ENCODE measurements at places on chromosomes 1 and 21.

GRCh38 chr21:38293113-38293512 is 36.3 kb downstream of the KCNJ15 start:
- peaks cover 1% of the 10 kb centered on the region for H3K27me3 ChIP-seq
- H3K4me3 ChIP-seq, result no peak overlapping the region
- H3K36me3 ChIP-seq, result no peaks in the 10 kb centered on the region
- DNase-seq, result no peak

- peaks cover 2% of the 10 kb centered on the region for H3K4me1 ChIP-seq
- no peak within 1 kb of the TSS for H3K4me3 ChIP-seq
- H3K36me3 ChIP-seq, result no peaks in the 10 kb centered on the region
- no peak for DNase-seq
- H3K27ac ChIP-seq, result no peak within 1 kb of the TSS
These were observed at the start of gene NHLH1 for GRCh38 chr1:160366731-160367515. Gene NHLH1 (plus strand): TSS chr1:160367071. CDS start chr1:160370732, 3,661 bp downstream.

DNA sequence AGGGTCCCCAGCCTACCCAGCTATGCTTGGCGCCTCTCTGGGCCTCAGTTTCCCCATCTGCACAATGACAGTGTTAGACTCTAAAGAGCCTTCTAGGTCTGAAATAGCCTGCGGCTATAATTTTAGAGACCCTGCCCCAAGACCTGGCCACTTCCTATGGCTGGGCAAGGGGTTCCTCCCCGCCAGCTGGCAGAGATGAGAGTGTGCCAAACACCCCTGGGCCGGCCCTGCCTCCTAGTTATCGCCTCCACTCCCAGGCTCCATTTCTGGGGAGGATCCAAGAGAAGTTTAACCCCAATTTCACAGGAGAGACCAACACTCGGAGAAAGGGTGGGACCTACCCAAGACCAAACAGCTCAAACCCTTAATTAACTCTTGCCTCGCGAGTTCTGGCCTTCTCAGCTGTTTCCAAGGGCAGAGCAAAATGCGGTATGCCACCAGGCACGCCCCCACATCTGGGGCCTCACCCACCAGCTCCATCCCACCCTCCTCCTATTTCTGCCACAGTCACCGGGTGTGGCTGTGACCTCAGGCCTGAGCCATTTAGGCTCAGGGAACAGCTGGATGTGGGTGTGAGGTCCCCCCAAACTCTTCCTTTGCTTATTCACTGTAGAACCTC is 35.7 kb downstream of the TTC39A start:
- H3K36me3 ChIP-seq, result no peaks in the 10 kb centered on the region
- peaks cover 11% of the 10 kb centered on the region for H3K4me1 ChIP-seq
- no peaks in the 10 kb centered on the region for H3K27me3 ChIP-seq
- H3K4me3 ChIP-seq, result no peak overlapping the region
- DNase-seq, result no peak

- DNase-seq, result no peak
- peaks cover 61% of the 10 kb centered on the region for H3K4me1 ChIP-seq
- H3K27ac ChIP-seq, result no peak overlapping the region
- no peaks in the 10 kb centered on the region for H3K27me3 ChIP-seq
- H3K36me3 ChIP-seq, result peaks cover 3% of the 10 kb centered on the region
These were observed 1.4 kb upstream of the SLC19A2 start for GRCh38 chr1:169487133-169487532.

DNA sequence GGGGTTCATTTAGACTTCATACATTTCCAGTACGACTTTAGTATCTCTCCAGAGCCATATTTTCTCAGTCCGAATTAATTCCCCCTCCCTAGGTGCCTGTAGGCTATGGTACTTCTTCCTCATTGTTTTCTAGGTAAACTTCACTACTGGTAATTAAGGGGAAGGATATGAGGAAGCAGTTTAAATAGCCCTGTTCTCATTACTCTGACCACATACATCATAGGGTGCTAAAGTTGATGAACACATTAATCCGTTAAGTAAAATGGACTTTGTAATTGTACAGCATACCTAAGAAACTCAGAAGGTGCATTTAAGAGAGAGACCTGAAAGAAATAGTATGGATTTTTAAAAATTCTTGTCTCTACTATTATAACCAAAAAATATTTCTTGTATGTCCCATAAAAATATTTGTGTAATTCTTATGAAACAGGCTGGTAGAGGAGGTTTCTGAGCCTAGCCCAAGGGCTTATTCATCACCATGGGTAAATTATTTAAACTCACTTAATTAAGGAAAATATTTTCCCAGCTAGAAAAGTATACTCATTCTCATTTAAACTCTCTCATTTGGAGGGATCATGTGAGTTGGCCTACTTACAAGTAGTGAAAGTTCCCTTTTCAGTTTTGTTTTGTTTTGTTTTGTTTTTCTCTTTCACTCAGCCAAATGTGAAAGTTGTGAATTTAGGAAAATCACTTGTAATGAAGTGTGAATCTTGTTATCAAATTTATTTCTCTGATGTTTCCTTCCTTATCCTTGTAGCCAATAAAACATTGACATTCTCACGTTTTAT is 2.0 kb downstream of the PRMT6 start:
- peaks cover 30% of the 10 kb centered on the region for H3K36me3 ChIP-seq
- H3K4me3 ChIP-seq, result peak overlapping the region; percentile 94
- H3K27ac ChIP-seq, result peak overlapping the region; percentile 38
- H3K27me3 ChIP-seq, result no peaks in the 10 kb centered on the region

DNA sequence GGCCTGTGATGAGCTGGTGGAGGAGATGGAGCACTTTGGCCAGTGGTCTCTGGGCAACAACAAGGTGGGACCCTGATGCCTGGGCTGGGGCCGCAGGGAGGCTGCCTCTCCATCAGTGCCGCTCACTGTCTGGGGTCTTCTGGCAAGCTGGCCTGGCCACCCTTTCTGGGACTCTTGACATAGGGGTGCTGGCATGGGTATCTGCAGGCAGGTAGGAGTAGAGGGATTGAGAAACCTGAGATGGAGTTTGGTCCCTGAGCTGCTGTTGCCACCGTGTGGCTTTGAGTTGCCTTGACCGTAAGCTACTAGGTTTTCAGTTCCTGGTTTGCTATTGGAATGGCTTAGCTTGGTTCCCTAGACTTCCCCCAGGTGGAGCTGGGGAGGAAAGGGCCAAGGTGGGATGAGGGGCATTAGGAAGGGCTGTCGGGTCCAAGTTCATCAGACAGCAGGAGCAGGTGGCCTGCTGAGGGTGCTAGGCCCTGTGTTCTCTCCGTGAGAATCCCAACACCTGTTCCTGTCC is 13.2 kb upstream of the MFN2 start:
- no peak overlapping the region for H3K4me3 ChIP-seq
- H3K27me3 ChIP-seq, result no peaks in the 10 kb centered on the region
- no peak for DNase-seq
- H3K27ac ChIP-seq, result no peak overlapping the region
- H3K36me3 ChIP-seq, result peaks cover 2% of the 10 kb centered on the region
- H3K4me1 ChIP-seq, result no peaks in the 10 kb centered on the region

- H3K27me3 ChIP-seq, result peaks cover 34% of the 10 kb centered on the region
- H3K4me3 ChIP-seq, result no peak overlapping the region
- H3K4me1 ChIP-seq, result peaks cover 8% of the 10 kb centered on the region
- no peak overlapping the region for H3K27ac ChIP-seq
- no peaks in the 10 kb centered on the region for H3K36me3 ChIP-seq
These were observed 4.3 kb downstream of the TRABD2B start for GRCh38 chr1:47992720-47993415.

DNA sequence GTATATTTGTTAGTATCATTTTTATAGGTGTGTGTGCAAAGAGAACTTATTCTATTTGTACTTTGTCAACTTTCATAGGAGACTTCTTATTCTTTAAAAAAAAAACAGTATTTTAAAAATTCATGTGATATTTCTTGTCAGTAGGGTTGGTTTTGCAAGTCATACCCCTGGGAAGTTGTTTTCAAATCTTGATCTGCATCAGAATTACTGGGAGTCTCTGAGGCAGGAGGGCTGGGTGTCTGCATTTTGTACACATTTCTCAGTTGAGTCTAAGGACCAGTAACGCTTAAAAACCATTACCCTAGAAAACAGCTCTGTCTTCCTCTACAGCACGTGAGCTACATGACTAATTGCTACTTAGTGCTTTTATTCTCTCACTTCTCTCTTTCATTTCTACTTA is 76.0 kb upstream of the CTTNBP2NL start:
- DNase-seq, result no peak
- H3K4me1 ChIP-seq, result no peaks in the 10 kb centered on the region
- H3K27ac ChIP-seq, result no peak overlapping the region
- H3K4me3 ChIP-seq, result no peak overlapping the region

DNA sequence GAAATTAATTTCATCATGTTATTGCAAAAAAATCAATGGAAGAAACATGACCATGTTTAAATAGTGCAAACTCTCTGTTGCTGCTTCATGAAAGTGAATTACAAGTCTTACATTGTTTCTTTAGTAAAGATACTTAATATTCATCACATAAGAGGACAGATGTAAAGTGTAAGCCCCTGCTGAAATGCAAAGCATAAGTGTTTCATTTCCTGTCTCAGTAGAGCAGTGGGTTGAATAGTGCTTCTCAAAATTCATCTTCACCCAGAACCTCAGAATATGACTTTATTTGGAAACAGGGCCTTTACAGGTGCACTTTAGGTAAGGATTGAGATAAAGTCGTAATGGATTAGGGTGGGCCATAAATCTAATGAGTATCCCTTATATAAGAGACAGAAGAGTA is 738.4 kb upstream of the RGS18 start:
- no peak overlapping the region for H3K27ac ChIP-seq
- H3K27me3 ChIP-seq, result no peaks in the 10 kb centered on the region
- no peak for DNase-seq
- no peak overlapping the region for H3K4me3 ChIP-seq

DNA sequence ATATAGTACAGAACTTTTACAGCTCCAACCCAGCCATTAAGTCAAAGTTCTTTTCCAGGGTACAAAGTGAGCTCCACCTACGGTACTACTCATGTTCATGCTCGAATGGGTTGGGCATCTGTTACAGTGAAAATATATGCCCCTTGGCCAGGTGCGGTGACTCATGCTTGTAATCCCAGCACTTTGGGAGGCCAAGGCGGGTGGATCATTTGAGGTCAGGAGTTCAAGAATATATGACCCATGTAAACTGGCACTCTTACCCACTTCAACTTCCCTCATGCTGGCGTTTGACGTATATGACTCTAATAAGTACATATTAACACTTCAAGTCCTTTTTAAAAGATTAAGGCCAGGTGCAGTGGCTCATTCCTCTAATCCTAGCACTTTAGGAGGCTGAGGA is 71.3 kb upstream of the PKN2 start:
- H3K4me3 ChIP-seq, result no peak overlapping the region
- no peaks in the 10 kb centered on the region for H3K4me1 ChIP-seq
- H3K36me3 ChIP-seq, result peaks cover 4% of the 10 kb centered on the region
- DNase-seq, result no peak
- peaks cover 3% of the 10 kb centered on the region for H3K27me3 ChIP-seq

GRCh38 chr1:79150576-79150975 is 144.0 kb upstream of the ADGRL4 start:
- no peak overlapping the region for H3K27ac ChIP-seq
- DNase-seq, result no peak
- no peaks in the 10 kb centered on the region for H3K27me3 ChIP-seq
- H3K4me3 ChIP-seq, result no peak overlapping the region
- H3K36me3 ChIP-seq, result no peaks in the 10 kb centered on the region

DNA sequence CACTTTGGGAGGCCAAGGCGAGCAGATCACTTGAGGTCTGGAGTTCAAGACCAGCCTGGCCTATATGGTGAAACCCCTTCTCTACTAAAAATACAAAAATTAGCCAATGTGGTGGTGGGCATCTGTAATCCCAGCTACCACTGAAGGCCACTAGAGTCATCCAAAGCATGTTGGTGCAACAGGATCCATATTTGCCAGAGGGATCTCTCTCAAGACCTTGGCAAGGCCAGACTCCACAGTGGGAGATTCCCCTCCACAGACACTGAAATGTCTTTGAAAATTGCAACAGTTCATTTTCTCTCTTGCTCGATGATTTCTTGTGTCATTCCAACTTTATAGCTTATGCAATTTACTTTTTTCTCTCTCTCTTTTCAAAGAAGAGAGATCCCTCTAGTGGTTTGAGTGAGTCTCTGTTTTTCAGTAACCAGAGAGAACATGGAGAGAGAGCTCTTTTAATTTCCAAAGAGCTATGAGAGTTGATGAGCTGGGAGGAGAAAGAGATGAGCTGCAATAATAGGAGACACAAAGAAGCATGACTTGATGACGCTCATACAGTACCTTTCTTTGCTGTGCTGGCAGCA is 176.8 kb upstream of the USP25 start:
- peaks cover 8% of the 10 kb centered on the region for H3K4me1 ChIP-seq
- H3K36me3 ChIP-seq, result no peaks in the 10 kb centered on the region
- H3K27ac ChIP-seq, result no peak overlapping the region
- no peak for DNase-seq
- H3K4me3 ChIP-seq, result no peak overlapping the region

- H3K27me3 ChIP-seq, result no peaks in the 10 kb centered on the region
- H3K4me1 ChIP-seq, result peaks cover 22% of the 10 kb centered on the region
- no peaks in the 10 kb centered on the region for H3K36me3 ChIP-seq
- H3K27ac ChIP-seq, result no peak overlapping the region
- H3K4me3 ChIP-seq, result no peak overlapping the region
- peak; percentile 28 for DNase-seq
These were observed 14.0 kb upstream of the SARS1 start for GRCh38 chr1:109199710-109200109.

DNA sequence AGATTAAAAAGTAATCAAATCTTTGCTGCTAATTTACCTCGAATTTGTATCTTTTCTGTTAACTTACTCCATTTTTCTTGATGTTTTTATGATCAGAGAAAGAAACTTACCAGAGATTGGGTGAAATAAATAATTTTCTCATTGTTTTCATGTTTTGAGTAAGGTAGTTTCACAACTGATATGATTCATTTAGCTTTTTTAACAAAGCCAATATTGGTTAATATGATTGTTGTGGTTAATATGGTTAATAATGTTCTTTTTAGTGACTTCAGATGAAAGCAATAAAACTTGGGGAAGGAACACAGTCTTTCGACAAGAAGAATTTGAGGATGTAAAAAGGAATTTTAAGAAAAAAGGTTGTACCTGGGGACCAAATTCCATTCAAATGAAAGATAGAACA is 48.1 kb downstream of the MAP3K21 start:
- no peak for DNase-seq
- no peaks in the 10 kb centered on the region for H3K27me3 ChIP-seq
- no peak overlapping the region for H3K27ac ChIP-seq
- peaks cover 20% of the 10 kb centered on the region for H3K4me1 ChIP-seq

GRCh38 chr1:94989911-94990473 is 63.1 kb upstream of the CNN3 start:
- no peak for DNase-seq
- H3K4me1 ChIP-seq, result no peaks in the 10 kb centered on the region
- H3K4me3 ChIP-seq, result no peak overlapping the region
- no peak overlapping the region for H3K27ac ChIP-seq

DNA sequence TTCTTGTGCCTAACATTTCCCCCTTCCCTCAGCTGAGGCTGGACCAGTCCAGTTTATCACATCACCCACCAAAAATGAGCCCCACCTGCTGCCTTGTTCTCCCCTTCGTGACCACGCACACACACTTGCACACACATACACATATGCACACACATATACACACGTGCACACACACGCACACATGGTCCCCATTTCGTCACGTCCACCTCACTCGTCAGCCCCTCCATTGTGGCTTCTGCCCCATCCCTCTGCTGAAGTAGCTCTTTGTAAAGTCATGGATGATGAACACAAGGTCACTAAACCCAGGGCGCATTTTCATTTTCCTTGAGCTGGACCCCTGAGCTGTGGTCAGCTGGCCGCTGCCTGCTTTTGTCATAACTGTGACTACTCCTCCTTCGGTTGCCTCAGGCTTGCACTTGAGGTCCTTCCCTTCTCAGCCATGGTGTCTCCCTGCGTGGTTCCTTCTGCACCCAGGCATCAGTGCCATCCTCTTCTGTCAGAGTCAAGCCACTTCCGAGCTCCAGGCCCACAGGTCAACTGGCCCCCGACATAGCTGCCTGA is 93.8 kb downstream of the SYT2 start:
- peaks cover 12% of the 10 kb centered on the region for H3K4me1 ChIP-seq
- no peaks in the 10 kb centered on the region for H3K36me3 ChIP-seq
- H3K27me3 ChIP-seq, result peaks cover 10% of the 10 kb centered on the region
- no peak overlapping the region for H3K4me3 ChIP-seq
